ENCODE measurements at places on chromosomes 6 and 20.

DNA sequence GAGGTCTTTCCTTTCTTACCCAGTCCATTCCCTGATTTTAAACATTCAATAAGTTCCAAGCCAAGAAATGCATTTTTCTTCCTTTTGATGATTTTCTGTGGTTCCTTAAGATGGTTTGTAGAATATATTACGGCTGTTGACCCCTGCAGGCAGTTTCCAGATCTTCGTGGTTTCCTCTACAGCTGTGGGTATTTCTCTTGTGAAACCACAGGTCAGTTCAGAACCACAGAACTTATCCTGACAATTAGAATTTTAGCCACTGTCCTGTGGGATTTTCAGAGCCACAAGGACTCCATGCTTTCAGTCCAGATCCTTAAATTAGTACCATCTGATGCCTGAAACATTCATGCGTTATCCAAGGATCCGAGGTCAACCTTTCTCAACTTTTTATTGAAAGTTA is 29.7 kb upstream of the EXOC2 start:
- DNase-seq = peak; percentile 30

GRCh38 chr20:62056377-62056776 is 9.3 kb downstream of the TAF4 start:
- DNase-seq = no peak

DNA sequence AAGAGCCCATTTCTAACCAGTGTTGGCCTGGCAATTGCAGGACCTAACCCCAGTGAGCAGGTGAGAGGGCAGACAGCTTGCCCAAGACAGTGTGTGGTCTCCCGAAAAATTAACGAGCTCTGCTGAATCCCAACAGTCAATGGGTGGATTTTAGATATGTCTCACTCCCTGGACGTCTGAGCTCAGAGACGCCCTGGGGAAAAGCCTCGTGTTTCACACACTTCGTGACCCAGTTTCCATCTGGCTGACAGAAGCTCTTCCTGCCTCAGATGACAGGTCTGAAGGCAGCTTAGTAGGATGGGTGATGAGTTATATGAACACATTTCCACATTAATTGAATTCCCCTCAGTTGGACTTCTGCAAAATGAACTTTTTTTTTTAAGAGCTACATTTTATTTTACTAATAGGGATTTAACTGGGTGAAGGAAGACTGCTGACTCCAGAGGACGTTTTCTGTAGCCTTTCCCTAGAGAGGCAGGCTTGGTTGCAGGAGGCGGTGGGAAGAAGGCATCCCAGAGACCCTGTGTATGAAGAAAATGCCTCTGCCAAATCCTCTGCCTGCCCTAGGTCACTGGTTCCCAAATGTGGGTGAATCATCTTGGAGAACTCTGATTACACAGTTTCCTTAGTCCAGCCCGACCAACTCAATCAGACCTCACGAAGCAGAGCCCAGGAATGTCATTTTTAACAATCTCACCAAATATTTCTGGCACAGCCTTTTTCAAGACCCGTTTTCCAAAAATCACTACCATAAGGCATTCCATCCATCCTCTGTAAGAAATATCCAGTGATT is 71.7 kb upstream of the LY86 start:
- no peak for DNase-seq

DNA sequence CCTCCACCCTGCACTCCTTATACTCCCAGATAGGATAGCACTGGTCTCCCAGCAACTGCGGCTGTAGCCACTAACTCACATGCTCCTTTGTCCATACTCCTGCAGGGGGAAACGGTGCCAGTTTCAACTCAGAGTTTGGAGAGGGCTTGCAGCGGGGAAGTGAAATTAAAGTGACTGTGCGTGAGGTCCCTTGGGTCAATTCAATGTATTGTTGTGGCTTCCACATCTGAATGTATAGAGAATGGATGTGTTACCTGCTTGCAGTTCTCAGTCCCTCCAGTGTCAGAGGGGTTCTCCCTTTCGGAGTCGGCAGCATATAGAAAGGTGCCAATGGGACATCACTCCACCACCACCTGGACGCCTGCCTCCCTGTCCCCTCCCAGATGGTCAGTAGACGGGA is 93.6 kb upstream of the CNKSR3 start:
- DNase-seq = no peak

DNA sequence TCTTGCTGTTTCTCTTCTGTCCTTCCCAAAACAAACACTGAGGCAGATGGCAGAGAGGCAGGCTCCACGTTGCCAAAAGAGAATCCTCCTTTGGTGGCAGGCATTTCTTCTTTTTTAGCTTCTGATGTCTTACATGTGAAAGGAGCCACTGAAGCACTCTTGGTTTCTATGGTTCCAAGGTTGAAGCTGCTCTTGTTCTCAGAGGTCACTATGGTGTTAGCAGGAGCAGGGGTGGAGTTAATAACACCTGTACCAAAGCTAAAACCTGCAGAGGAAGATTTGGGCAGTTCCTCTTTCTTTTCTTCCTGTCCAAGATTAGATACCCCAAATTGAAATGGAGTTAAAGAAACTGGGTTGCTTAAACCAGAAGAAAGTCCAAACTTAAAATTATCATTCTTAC is 28.8 kb downstream of the FAM8A1 start:
- no peak for DNase-seq

DNA sequence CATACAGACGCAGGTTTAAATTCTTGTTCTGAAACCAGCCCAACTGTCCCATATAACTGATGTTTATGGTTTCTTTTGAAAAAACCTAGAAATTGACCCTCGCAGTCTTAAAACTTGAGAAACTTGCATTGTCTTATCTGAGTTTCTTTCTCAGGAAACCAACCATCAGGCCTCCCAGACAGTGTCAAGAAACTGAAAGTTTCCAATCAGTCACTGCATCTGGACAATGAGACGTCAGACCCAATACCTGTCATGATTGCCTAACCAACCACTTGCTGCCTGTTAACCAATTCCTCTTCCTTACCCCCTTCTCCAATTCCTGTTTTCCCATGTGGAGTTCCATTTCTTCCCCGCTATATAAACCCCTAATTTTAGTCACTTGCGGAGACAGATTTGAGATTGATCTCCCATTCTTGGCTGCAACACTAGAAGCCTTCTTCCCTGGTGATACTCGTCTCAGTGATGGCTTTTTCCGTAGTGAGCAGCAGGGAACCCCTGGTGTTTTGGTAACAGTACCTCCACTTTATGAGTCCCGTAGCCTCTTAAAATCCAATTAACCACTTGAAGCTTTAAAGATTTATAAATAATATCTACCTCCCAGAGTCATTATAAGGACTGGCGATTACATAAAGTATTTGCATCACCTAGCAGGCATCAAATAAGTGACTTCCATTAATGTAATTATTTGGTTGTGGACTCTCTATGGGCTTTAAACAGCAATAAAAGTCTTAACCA is 49.3 kb downstream of the GPR63 start:
- no peak for DNase-seq

- no peak for DNase-seq
These were observed 253.0 kb downstream of the NKAIN2 start for GRCh38 chr6:124056407-124057334.

GRCh38 chr6:135651964-135652755 is 154.6 kb upstream of the AHI1 start:
- DNase-seq = no peak

DNA sequence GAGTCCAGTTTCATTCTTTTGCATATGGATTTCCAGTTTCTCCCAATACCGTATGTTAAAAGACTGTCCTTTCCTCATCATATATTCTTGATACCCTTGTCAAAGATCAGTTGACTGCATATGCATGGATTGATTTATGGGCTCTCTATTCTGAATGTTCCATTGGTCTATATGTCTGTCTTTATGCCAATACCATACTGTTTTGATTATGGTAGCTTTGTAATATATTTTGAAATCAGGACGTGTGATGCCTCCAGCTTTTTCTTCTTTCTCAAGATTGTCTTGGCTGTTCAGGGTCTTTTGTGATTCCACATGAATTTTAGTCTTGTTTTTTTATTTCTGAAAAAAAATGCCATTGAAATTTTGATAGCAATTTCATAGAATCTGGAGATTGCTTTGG is 51.9 kb downstream of the KIZ start:
- DNase-seq = no peak

DNA sequence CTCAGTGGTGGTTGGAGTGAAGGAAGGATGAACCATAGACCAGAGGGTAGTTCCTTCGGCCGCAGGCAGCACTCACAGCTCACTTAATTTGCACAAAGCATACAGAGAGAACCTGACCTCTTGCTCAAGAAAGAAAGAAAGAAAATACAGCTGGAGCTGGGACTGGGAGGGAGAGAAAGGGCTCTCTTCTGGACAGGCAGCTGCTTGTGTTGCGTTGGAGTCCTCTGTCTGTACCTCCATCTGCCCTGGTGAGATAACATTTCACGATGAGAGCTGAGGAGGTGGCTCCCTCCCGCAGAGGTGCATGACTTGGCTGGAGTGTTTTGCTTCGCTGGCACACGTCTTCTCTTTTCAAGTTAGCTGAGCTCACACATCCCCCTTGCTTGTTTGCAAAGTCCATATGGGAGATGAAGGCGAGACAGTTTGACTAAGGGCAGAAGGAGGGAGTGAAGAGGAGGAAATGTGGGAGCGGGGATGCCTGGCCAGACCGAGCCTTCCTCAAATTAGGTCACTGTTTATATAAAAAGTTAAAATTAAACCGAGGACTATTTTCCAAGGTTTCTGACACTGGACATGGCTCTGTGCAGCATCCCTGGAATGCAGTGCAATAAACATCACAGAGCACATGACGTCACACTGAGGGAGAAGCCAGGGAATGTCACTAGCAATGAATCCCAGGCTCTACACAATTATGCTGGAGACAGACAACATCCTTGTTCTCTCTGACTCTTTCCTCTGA is 359.4 kb downstream of the CD83 start:
- DNase-seq = peak; percentile 81

DNA sequence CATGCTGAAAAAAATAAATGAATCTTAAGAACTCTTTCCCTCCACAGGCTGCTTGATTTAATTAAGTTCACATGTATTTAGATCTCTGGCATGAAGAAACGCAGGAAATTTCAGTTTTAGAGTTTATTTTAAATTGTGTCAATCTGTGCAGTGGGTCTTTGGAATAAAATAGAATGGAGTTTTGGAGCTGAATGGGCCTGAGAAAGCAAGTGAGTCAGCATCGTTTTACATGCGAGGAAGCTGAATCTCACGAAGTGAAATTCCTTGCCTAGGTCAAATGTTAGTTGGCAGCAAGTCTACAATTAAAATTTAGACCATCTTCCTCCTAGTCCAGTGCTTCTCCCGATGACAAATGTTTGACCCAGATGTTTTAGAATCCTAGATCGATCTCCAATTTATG is 22.4 kb downstream of the MAP7 start:
- no peak for DNase-seq

DNA sequence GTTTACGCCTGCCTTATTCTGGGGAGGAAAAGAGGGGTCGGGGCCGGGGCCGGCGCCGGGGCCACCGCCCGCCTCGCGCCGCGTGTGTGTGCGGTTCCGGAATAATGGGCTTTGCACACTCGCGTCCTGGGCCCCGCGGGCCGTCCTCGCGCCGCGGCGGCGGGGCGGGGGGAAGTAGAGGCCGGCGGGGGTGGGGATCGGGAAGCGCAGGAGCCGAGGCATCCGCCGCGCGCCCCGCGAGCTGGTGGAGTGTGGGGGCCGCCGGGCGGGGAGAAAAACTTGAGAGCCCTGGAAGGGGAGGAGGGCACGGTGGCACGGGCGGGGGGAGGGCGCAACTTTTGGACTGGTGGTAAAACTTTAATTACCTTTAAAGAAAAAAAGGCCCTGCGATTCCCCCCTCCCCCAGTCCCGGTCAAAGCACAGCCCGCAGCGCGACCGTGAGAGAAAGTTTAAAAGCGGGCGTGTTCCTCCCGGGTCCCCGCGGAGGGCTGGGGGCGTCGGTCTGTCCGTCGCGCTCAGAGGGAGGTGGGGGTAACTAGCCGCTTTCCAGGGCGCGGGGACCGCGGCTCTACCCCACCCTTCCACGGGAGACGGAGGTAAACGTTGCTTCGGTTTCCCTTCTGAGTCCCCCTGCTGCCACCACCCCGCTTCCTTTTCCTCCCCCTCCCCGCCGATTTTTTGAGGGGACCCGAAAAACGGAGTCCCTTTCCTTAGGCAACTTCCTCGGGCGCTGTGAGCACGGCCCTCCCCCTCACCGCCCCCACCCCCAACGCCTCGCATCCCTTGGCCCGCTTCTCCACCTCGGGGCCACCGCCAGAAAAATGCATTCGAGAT is 1.9 kb downstream of the L3MBTL3 start:
- DNase-seq = no peak

GRCh38 chr6:146550911-146551310 is 7.3 kb downstream of the RAB32 start:
- no peak for DNase-seq

DNA sequence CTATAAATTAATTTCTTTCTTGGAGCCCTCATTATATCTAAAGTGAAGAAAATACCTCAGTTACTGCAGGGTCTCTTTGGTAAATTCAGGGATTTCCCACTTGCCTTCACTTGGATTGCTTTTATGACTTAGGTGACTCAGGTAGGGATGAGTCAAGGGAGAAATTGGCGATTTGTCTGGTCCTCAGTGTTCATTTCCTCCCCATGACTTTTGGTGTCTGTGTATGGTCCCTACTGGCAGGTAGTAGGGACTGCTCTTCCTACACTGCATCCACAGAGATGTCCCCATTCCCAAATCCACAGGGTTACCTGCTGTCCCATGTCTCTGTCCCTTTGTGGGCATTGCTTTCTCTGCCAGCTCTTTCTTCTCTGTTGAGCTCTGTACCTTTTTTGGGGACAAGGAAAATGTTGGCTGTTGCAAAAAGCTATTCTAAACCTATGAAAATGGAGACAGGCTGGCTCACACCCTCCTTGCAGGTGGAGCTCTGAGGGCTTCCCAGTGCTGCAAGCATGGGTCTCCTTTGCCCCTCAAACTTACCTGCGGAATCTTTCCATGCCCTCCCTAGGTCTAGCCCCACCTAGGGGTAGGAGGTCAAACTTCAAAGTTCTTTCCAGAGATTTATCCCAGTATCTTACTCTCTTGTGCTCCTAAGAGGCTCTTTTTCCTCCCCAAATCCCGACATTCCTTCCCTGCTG is 211.9 kb downstream of the ZNF217 start:
- no peak for DNase-seq

DNA sequence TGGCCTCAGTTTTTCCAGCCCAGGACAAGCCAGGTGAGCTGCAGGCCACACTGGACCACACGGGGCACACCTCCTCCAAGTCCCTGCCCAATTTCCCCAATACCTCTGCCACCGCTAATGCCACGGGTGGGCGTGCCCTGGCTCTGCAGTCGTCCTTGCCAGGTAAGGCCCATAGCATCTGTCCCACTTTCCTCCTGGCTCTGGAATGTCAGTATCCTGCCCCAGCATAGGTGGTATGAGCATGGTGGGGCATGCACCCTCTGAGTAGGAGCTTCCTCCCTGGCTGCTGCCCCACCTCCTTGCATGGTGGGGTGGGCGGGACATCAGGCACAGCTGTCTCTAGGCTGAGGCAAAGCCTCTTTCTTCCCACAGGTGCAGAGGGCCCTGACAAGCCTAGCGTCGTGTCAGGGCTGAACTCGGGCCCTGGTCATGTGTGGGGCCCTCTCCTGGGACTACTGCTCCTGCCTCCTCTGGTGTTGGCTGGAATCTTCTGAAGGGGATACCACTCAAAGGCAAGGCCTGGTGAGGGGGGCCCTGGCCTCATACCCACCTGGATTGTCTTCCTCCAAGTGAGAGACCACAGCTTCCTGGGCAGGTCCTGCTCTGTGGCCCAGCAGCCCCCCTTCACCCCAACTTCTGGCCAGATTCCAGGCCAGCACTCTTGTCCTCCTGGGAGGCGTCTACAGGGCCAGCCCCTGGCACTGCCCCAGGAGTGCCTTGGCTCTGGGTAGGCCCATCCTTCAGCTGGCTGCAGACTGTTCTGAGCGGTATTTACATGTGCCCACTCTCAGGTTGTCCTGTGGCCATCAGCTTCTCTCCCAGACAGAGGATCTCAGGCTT is 9.1 kb downstream of the PI16 start:
- DNase-seq = no peak

All from H4 (cell line).